Stimulated activated CD4-positive, alpha-beta T cell treated with anti-CD3 and anti-CD28 coated beads, TNF-alpha, amount 100 ng/mL, for 24 hours (primary cell): ENCODE measurements at places on chromosomes 4 and X.

DNA sequence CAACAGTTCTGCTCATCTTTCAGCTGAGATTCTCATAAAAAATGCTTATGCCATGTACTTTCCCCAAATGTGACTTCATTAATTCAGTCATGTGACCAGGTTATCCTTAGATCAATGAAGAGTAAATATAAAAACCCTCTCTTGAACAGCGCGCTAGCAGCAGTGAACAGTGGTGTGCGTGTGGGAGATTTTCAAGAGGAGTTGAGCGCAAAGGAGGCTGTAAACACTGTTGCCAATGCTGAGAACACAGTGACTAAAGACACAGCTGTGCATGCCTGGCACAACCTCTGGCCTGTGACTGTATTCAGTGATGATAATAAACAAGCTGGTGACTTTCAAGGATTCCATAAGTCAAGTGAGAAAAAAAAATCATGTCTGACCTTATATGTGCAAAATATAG, 25.1 kb downstream of the MSX1 start:
- DNase-seq, result no peak

- no peak for DNase-seq
Observed at GRCh38 chrX:10603612-10604011, 16.8 kb downstream of the MID1 start.

GRCh38 chr4:113159942-113160545, 110.6 kb downstream of the ANK2 start:
- DNase-seq, result no peak

- DNase-seq, result no peak
Observed at GRCh38 chr4:213971-214370, 89.7 kb downstream of the ZNF718 start.

DNA sequence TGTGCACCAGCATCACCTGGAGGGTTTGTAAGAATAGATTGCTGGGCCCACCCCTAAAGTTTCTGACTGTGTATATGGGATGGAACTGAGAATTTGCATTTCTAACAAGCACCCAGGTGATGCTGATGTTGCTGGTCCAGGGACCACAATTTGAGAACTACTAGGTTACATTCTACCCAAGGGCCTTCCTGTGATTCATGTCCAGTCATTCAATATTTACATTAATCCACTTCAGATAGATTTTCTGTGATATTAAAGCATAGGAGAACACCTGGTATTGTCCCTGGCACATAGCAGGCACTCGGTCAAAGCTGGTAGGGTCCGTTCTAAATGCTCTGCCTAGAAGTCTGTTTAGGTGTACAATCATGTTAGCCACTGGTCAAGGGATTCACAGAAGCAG, 19.5 kb upstream of the XPNPEP2 start:
- DNase-seq, result no peak

GRCh38 chrX:67587946-67588624, 44.3 kb downstream of the AR start:
- DNase-seq, result no peak

DNA sequence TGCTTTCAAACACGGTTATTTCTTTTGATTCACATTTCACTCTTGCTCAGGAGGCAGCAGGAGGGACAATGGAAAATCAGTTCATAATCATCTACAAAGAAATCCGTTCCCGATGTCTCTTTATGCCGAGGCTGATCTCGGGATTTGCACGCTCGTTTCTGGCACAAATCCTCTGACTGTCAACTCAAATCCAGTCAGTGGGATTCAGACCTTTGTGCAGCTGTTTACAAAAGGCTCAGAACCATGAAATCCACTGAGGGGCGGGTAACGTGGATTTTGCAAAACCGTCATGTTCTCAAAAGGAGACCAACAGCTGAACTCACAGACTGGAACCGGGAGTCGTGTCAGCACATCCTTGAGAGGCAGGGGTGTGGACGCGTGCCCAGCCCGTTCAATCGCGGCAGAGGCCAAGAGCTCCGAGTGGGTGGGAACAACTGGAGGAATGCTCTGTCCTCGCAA, 46.4 kb downstream of the ACOX3 start:
- no peak for DNase-seq

DNA sequence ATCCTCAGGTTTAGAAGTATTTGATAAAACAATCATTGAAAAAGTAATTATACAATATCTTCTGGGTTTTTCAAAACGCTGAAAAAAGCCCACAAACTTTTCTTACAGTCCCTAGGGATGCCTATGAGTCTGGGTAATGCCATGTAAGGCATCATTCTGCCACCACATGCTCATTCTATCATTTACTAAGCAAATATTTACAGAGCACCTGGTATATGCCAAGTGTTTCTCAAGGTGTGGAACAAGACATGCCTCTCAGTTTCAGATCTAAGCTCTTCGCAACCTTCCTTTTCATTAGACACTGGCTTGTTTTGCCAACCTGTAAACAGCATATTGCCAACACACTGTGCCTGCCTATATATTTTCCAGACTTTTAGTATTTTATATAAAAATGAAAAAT, 17.7 kb downstream of the MID1 start:
- DNase-seq, result no peak

DNA sequence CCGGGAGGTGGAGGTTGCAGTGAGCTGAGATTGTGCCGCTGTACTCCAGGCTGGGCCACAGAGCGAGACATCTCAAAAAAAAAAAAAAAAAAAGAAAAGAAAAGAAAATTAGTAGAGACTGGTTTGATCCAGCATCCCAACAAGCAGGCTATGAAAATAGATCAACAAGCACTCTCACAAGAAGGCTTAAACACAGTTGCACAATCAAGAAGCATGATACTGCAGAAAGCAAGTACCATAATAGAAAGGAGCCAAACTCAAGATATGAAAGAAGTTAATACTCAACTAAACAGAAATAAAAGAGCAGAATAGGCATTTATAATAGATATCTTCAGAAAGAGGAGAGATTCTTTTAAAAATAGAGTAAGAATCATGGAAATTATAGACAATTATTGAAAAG, 10.6 kb downstream of the TLR6 start:
- no peak for DNase-seq

DNA sequence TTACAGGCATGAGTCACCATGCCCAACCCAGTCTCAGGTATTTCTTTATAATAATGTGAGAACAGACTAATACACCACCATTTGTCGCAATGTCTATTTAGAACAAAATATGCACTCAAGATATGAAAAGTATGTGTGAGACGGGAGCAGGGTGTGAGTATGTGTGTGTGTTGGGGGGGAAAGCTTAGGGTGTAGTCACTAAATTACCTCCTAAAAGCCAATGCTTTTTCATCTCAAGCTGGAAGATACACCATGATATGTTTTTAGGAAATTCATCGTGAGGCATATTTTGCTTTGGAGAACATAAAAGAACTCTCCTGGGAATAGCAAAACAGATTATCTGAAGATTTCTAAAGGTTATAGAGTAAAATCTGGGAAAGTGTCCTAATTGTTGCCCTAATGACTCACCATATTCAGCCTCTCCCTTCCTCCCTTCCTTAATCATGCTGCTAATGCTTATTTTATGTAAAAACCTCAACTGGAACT, 262.7 kb downstream of the PDHA2 start:
- DNase-seq, result no peak
